ENCODE measurements at places on chromosomes 1 and 21.

DNA sequence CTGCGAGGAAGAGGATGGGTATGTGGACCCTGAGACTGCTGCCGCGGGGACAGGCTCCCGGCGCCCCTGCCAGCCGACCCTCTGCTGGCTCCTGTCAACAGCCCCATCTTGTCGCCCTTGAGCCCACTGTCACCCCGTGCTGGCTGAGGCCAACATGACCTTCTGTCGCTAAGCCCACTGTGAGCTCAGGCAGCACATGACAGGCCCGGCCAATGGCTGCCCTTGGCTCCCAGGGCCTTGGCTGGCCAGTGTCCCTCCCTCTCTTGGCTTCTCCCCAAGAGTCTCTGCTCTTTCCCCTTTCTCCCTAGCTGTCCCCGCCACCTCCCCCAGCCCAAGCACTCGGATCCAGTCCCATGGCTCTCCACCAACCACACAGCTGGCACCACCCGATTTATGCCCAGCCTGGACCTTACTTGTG is 3.5 kb downstream of the PEX10 start:
- no peak for DNase-seq

- DNase-seq = peak; percentile 28
Observed at GRCh38 chr1:204320382-204320804, 39.3 kb downstream of the PLEKHA6 start.

- DNase-seq = peak; percentile 22
Observed at GRCh38 chr1:230268371-230269170, 157.6 kb downstream of the PGBD5 start.

DNA sequence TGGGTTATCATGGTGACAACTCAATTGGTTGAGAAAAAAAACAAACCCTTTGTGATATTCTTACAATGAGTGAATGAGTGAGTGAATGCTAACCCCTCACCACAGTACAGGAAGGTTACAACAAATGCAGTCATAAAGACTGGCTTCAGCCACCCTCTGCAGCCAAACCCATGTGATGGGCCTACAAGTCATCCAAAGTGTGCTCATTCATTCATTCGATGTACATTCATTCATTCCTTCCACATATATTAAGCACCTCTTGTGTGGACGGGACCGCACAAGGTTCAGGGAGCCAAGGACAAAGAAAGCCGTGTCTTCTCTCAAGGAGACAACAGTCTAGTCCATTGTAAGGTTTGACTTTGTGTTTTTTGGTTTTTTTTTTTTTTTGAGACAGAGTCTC is 49.4 kb downstream of the WDR4 start:
- DNase-seq = no peak

- DNase-seq = no peak
Observed at GRCh38 chr1:76260279-76260678, 185.7 kb downstream of the ST6GALNAC3 start.

DNA sequence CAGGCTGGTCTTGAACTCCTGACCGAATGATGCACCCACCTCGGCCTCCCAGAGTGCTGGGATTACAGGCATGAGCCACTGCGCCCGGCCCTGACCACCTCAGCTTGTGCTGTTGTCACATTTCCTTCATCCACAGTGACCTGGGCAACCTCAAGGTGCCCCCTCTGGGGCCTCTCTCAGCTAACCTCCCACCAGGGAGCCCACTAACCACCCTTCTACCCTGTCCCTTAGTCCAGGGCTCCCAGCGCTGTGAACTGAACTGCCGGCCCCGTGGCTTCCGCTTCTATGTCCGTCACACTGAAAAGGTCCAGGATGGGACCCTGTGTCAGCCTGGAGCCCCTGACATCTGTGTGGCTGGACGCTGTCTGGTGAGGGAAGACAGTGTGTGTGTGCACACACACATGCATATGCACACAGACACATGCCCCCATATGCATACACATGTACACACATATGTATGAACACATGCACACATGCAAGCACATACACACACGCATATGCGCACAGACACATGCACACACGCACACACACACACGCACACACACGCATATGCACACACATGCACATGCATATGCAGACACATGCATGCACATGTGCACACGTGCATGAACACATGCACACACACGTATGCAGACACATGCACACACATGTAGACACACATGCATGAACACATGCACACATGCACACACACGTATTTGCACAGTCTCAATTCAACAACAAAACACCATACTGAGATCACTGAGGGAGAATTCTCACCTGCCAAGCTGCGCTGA is 6.2 kb downstream of the ADAMTSL4 start:
- no peak for DNase-seq

DNA sequence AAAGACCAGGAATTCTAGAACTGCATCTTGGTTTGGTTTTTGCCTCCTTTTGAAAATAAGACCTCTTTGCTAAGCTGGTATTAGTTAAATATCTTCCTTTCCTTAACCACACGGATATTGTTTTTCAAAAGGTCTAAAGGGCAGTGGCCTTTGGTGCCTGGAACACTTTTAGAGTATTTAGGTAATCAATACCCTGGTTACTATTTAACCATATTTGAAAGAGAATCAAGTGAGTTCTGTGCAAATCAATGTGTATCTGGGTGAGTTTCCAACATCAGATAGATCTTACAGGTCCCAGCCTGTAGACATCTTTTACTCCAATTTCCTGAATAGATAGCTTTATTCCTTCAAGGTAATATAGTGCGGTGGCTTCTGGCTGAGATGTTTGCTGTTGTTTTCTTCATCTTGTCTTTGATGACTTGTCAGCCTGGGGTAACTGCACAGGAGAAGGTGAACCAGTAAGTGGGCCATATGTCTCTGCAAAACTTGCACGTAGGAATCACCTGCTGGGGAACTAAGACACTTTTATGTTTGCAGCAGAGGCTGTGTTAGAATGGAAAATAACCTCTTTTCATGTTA is at the start of gene C8A:
Gene C8A (plus strand): TSS at position 277 of the 579 bp plus-strand sequence. CDS start 105 bp downstream, at position 382.
- no peak for DNase-seq
